ENCODE measurements at places on chromosomes 3 and 15.

- DNase-seq, result no peak
These were observed 147.0 kb upstream of the THRB start for GRCh38 chr3:24641628-24642027.

DNA sequence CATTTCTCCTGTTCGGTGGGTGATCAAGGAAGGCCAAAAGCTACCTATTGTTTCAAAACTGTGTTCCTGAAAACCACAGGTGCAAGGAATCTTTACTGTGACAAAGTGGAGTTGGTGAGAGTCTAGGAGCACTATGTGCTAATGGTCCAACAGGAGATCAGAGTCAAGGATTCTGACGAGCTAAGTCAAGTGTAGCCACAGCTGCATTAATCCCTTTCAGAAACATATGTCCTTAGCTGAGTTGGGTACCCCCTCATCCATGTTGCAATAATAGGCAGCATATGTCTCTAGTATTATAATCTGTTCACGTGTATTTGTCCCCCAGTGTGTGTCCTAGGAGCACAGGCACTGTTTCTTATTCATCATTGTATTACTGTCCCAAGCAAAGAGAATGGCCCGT is 1.7 kb downstream of the VPS39 start:
- no peak for DNase-seq

- no peak for DNase-seq
These were observed 216.5 kb downstream of the SNRPN start for GRCh38 chr15:25171111-25171811.

DNA sequence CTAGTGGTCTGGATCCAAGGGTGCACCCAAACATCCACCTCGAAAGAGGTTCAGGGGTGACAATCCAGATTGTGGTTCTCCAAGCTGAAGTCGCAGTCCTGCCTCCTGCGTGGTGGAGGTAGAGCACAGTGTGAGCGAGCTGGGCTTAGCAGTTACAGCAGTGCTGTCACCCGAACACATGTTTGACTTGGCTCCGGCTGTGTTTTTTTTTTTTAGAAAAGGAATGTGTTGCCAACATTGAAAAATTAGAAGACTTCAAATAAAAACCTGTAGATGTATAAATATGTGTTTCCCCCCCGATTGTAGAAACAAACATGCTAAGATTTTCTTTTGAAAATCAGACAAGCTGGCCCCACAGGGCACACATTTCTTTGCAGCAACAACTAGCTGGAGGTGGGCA is 530.8 kb downstream of the SHQ1 start:
- no peak for DNase-seq

DNA sequence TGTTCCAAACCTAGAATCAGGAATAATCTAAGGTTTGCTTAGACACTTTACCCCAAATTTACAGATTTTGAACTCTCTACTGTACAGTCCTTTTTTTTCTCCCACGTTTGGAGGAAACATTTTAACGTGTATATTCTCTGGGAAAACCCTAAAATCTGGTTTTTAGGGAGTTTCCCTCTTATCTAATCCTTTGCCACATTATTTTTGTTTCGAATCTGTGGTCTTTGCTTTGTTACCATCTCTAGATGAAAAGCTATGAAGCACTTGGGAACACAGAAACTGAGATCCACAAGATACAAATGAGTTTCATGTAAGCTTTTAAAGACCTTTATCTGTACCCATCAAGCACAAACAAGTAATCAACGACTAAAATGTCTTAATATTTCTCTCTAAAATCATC is 41.3 kb downstream of the PLD1 start:
- DNase-seq, result no peak

GRCh38 chr15:32956711-32957110 is 237.8 kb downstream of the FMN1 start:
- DNase-seq, result no peak

GRCh38 chr3:129016356-129016719 is 15.2 kb downstream of the EFCC1 start:
- DNase-seq, result no peak

GRCh38 chr3:113086560-113087461 is 96.0 kb downstream of the GTPBP8 start:
- DNase-seq, result peak; percentile 80

DNA sequence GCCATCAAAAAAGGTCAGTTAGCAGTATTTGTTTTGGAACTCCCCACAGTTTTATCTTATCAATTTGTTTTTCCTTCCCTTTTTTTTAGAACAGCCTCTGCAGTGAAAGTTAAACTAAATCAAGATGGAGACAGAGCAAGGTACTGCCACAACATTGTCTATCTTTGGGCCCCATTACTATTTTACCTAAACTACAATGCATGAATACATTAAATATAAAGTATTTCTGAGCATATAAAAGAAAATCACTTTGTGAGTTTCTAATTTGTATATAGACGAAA is 139.5 kb downstream of the MEIS2 start:
- no peak for DNase-seq

GRCh38 chr3:128523591-128523990 is 30.6 kb upstream of the GATA2 start:
- no peak for DNase-seq

GRCh38 chr3:143581972-143582722 is 266.1 kb downstream of the SLC9A9 start:
- no peak for DNase-seq

- no peak for DNase-seq
These were observed 213.3 kb upstream of the GBE1 start for GRCh38 chr3:81974751-81975150.

DNA sequence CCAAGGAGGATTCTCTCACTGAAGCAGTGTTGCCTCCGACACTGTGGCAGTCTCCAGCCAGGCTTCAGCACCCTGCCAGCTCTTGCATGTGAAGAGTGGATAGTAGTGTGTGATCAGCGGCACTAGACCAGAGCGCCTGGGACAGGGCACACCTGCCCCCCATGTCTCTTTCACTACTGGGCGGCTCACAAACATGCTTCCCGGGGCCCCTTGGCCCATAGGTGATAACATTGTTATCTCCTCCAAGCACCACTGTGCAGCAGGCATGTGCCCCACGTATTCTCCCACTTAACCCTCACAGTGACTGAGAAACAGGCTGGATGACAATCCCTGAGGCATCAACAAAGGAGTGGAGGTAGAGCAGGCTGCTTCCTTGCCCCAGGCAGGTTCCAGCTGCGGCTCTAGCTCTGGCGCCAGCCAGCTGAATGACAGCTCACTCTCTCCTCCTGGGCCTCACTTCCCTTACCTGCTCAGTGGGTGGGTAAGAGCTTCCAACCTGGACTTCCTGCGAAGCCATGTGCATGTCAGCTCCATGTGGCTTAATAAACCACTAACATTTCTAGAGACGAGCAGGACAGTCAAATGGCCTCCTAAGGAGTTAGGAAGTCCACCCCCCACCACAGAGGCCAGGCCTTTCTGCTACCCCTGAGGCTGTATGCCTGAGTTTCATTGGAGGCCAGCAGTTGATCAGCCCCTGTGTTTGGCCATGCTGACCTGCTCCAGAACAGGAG is 37.8 kb downstream of the KLF13 start:
- peak; percentile 60 for DNase-seq

DNA sequence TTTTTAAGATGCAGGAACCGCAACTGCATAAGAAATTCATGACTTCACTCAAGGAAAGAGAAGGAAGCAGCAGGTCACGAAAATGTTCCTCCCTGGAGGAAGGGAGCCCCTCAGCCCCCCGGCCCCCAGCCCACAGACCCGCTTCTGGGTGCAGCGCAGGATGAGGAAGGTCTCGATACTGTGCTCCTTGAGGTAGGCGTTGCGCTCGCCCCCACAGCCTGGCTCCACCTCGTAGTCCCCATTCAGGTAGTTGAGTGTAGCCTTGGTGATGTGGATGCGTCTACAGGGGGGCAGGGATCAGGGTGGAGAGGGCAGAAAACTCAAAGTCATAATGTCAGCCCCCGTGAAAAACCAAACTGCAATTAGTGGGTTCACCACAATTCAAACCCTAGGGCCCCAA is 121.4 kb downstream of the ADCY5 start:
- no peak for DNase-seq

GRCh38 chr3:188106887-188107830 is 46.8 kb upstream of the LPP start:
- no peak for DNase-seq

GRCh38 chr3:37729119-37729518 is 132.6 kb upstream of the CTDSPL start:
- no peak for DNase-seq

GRCh38 chr15:59678620-59679019 is 10.5 kb downstream of the BNIP2 start:
- no peak for DNase-seq

DNA sequence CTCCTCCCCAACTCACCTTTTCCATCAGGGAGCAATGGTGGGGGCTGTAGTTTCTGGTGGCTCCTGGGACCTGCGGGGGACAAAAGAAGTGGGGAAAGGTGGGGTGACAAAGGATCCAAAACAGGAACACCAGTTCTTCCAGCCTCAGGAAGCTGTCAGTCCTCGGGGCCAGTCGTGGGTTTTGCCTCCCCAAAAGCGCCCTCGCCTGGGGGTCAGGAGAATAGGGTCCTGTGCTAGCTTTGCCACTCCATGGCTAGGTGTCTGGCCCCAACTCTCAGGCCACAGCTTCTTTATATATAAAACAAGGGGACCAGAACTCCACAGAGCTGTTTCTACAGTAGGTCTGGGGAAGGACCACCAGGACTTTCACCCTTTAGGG is 4.0 kb downstream of the CCDC9B start:
- no peak for DNase-seq

GRCh38 chr3:46091741-46092701 is 64.7 kb upstream of the XCR1 start:
- DNase-seq, result no peak

DNA sequence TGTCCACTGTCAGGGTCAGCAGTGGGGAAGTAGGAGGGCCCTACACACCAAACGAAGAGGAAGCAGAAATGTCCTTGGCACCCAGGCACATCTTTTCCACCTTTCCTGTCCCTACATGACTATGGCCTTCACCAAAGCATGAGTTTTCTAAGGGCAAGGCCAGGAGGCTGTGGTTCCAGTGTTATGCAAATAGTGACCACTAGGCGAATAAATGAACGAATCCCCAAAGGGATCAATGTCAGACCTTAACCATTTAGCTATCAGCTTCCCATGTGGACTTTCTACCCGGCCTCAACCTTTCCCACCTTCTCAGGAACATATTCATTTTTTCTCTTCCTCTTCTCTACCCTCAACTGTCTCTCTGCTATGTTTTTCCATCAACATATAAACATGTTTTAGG is 63.1 kb downstream of the NTRK3 start:
- no peak for DNase-seq

GRCh38 chr3:185150561-185150960 is 2.3 kb downstream of the C3orf70 start:
- no peak for DNase-seq

DNA sequence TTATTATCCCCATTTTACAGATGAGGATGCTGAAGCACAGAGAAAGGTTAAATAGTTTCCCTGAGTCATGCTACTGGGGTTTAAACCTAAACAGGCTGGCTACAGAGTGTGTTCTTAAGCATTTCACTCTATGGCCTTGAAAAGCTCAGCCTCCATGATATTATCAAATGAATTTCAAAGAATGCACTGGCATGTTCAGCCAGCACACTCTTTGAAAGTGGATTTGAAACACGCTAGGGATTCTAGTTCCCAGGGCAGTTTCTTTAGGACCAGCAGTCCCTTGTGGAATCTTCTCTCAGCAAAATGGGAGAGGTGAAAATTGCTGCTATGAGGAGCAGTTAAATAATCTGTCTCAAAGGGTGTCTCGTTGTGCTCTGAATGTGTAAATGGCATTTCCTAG is 213.3 kb downstream of the EPHB1 start:
- DNase-seq, result no peak

DNA sequence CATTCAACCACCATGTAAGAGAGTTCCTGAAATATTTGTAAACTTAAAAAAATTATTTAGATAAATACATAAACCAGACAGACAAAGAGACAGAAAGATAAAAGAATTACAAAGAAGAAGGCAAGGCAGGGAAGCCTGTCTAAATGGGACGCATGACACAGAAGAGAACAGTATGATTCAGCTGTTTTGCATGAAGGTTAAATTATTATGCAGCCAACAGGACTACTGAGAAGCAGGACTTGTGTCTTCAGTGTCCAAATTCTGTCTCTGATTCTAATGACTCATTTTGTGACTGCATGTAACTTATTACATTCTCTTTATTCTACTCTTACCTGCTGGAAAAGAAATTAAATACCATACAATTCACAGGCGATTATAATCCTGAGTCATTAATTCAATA is 340.4 kb upstream of the KCNMB2 start:
- no peak for DNase-seq

DNA sequence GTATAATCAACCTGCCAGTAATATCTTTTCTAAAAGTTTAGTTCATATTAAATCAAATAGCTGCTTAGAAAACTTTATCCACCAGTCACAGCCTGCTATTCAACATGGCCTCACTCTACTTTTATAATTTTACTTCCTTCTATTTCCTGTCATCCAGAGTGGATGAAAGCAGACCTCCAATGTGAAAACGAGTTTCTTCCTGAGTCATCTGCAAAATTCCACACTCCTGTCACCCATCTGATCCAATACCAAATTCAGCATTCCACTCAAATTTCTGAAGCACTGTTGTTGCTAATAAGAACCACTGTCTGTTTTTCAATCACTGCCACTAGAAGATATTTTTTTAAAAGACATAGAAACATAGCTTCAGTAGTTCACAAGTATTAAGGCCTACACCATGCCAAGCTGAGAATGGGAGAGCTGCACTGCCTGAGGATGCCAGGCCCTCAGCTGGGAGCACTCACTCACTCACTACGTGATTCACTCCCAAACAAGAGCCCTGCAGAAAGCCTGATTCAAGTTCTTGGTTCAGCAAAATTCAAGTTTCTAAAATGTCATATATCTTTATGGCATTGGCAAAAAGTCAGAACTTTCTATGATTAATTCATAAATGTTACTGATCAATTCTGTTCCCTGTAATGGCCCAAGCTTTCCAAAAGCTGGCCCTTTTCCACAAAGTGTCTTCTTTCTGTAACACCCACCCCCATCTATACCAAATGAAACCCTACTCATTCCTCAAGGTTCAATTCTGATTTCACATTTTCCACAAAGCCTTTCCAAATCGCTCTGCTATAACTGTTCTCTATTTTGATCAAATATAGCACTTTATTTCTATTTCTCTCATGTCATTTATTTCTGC is 82.9 kb downstream of the FSIP1 start:
- no peak for DNase-seq

DNA sequence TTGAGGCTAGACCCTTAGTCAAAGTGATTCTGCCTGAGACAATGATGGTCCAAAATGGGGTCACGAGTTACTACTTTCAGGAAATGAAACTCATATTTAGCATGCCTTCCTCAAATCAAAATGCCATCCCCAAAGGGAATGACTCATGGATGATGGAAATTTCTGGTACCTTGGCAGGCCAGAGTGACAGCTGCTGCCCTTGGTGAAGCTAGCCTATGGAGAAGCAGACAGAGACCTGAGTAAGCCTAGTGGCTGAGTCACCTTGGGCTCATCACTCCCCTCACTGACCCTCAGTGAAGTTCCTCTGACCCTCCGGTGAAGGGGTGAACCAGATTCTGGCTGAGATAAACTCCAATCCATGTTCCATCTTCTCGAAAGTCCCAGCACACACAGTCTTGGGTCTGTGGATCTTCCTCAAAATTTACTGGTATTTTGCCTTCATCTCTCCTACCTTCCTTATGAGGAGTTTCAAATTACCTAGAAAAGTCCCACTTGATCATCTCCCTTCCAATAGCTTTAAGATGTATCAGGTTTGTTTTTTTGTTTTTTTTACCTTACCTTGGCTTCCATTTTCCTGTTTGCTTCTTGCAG is 54.5 kb upstream of the ABHD17C start:
- no peak for DNase-seq

GRCh38 chr3:59563966-59564365 is 514.1 kb upstream of the CFAP20DC start:
- no peak for DNase-seq

Measured in eye (tissue), 1 donor.